Stimulated activated CD8-positive, alpha-beta memory T cell treated with anti-CD3 and anti-CD28 coated beads, Interleukin-2, amount 100 ng/mL, for 1 hour (primary cell): ENCODE measurements at places on chromosomes 12 and 14.

- no peak for DNase-seq
Measured at GRCh38 chr14:23579739-23580138, 1.1 kb upstream of the JPH4 start.

DNA sequence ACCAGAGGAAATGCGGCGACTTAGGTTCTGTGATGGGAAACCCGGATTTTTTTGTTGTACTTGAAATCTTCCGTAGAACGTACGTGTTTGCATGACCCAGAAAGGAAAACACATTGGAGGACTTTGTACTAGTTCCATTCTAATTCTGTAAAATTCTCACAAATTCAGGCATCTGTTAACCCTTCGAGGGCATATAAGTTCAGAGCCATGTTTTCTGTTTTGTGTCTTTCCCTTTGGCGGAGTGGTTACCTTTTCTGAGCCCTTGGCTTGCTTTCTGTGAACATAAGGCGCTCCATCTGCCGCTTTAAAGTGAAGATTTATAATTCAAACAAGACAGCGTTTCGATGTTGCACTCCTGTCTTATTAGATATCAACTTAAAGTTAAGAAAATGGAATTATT, 34.2 kb downstream of the BICD1 start:
- DNase-seq: no peak

GRCh38 chr12:131793243-131794022, 34.8 kb upstream of the MMP17 start:
- no peak for DNase-seq

GRCh38 chr14:78010688-78011087, 159.5 kb upstream of the NRXN3 start:
- DNase-seq: no peak

GRCh38 chr12:52186118-52186840, 5.5 kb downstream of the KRT80 start:
- DNase-seq: no peak

DNA sequence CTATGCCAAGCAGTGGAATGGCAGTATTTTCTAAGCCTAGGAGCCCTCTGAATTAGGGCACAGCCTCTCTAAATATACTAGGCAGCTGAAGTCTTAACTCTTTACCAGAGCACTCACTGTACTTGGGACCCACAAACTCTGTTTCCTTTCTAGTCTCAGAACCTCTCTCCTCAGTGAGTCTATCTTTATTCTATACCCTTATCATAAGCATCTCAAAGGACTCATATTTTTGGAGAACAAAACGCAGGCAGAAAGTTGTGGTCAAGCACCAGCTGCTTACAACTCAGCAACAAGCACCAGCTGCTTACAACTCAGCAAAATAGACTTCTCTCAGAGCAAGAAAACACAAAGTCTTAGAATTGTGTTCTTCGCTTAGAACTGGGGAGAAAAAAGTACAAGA, 993 bp downstream of the CCDC196 start:
- no peak for DNase-seq

DNA sequence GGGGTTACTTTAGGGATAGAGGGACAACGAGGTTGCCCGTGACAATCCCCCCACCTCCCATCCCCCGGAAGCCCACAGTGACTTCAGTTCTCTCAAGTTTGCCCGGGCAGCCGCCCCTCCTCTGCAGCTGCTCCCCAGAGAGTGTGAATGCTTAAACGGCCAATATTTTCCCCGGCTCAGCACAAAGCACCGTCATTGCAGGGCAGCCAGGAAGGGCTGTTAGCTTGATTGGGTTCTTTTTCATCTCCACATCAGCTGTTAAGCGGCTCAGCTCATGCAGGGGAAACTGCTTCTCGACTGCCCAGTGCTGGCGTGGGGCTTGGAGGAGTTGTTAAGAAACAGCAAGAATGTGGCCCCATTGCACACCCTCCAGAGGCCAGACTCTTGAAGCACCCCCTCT, 120.5 kb upstream of the NCOR2 start:
- no peak for DNase-seq

DNA sequence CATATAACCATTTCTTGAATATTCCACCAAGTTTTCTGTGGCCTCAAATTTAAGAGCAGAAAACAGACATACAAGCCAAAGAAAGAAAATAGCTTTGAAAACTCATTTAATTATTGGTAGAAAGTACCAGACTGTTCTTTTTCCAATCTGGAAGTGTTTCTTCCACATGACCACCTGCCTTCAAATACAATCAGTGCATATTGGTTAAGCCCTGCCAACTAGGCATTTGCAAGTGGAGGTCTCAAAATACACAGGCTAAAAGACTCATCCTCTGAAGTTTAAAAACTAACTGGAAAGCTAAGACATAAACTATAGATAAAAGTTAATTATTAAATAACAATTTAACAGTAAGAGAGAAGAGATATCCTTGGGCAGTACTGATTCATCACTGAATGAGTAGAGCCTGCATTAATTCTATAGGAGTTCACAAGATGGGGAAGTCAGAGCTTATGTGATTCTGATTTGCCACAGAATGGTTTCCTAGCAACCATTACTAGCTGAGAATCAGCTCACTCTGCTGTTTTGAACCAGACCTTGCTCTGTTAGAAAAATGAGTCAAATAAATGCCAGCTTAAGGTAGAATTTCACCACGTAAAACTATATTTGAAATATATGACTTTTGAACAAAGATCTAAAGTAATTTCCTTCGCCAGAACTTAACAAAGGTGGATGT, 433.8 kb downstream of the FUT8 start:
- no peak for DNase-seq

- DNase-seq: no peak
Measured at GRCh38 chr12:93812626-93813025, 135.5 kb downstream of the CRADD start.

- DNase-seq: no peak
Measured at GRCh38 chr12:108448246-108448645, 66.8 kb upstream of the FICD start.

DNA sequence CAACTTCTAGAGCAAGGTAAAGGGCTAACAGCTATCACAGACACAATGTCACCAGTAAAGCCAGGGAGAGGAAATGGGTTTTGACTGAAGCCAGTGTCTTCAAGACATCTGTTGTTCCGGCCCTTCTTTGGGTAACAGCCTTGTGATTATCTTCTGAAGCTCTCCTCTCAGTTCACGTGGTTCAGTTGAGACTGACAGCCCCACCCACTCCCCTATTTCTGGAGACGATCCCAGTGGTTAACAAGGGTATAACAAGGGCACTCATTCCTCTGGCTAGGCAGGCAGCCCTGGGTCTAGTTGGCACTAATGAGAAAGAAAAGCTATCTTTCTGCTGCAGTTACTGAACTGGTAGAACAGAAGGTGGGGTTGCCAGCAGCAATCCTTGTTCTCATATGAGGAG, 6.9 kb downstream of the GNPTAB start:
- DNase-seq: peak; percentile 9

DNA sequence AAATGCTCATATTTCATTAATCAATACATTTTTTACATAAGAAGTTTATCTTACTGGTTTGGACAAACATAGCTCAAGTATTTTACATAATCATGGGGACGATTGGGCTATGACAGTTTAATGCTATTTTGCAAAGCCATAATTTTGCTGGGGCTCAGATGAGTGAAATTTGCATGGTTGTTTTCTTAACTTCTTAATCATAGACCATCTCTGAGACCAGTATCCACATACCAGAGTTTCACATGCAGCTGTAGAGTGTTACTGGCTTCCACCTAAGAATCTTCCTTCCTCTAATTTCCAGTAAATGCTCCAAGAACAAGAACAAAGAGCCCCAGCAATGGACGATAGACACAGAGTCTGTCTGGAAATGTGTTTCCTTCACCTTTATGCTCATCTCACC, 303.0 kb upstream of the TMEM132C start:
- DNase-seq: no peak

- no peak for DNase-seq
Measured at GRCh38 chr14:94393474-94393873, 5.1 kb upstream of the SERPINA1 start.

GRCh38 chr14:54889919-54890318, 12.7 kb downstream of the GCH1 start:
- no peak for DNase-seq

- DNase-seq: no peak
Measured at GRCh38 chr14:98638366-98638765, 633.6 kb downstream of the BCL11B start.

DNA sequence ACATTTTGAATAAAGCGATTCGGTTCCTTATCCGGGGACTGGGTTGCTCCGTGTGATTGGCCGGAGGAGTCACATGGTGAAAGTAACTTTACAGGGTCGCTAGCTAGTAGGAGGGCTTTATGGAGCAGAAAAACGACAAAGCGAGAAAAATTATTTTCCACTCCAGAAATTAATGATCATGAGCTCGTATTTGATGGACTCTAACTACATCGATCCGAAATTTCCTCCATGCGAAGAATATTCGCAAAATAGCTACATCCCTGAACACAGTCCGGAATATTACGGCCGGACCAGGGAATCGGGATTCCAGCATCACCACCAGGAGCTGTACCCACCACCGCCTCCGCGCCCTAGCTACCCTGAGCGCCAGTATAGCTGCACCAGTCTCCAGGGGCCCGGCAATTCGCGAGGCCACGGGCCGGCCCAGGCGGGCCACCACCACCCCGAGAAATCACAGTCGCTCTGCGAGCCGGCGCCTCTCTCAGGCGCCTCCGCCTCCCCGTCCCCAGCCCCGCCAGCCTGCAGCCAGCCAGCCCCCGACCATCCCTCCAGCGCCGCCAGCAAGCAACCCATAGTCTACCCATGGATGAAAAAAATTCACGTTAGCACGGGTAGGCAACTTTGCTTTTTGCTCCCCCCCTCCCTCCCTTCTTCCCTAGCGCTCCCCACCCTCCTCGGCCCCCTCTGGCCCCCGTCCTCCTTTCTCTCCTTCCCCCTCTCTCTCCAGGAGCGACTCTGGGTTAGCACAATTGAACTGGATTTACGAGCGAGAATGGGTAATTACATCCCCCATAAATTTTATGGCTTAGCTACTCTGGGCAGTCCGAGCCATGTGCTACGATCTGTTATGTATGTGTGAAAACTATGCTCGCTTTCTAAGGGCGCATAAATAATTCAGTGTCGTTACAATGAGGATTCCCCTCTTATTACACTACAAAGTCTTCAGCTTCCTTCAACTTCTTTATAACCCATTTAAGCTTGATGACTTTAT, at the start of gene HOXC4:
Gene HOXC4, plus strand, starts transcription at position 85 of the 991 bp plus-strand sequence. Its CDS starts 88 bp downstream, at position 173.
- no peak for DNase-seq

- DNase-seq: no peak
Measured at GRCh38 chr12:29346769-29347421, 34.1 kb downstream of the ERGIC2 start.

GRCh38 chr12:118436002-118436730, 59.8 kb downstream of the SUDS3 start:
- DNase-seq: no peak

GRCh38 chr14:104632781-104633180, 28.2 kb upstream of the TMEM179 start:
- DNase-seq: no peak
